Sciatic nerve (tissue), 2 donors: ENCODE measurements at places on chromosomes 6 and 20.

DNA sequence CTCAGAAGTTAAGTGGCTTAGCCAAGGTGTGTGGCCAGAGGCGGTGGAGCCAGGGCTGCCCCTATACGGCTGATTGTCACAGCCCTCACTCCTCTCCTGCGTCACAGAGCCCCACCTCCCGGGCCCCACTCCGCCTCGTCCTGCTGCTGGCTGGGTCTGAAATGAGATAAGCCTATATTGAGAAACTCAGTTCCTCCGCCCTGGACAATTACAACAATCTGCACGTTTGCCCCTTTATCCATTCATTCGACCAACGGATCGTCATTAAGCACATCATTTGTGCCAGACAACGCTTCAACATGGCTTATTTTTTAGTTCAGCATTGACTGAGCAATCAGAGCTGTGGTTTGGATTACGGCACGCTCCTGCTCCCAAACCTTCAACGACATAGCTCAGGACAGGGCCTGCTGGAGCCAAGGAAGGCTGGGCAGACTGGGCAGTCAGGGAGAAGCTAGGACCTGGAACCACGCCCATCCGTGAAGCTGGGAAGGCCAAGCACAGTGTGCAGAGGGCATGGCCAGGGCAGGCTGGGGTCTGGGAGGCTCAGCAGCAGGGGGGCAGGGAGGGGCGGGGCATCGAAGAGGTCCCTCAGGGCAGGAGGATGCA, 16.6 kb upstream of the EZR start:
- DNase-seq = no peak

GRCh38 chr6:45310118-45310788, 17.9 kb upstream of the RUNX2 start:
- no peak for DNase-seq

DNA sequence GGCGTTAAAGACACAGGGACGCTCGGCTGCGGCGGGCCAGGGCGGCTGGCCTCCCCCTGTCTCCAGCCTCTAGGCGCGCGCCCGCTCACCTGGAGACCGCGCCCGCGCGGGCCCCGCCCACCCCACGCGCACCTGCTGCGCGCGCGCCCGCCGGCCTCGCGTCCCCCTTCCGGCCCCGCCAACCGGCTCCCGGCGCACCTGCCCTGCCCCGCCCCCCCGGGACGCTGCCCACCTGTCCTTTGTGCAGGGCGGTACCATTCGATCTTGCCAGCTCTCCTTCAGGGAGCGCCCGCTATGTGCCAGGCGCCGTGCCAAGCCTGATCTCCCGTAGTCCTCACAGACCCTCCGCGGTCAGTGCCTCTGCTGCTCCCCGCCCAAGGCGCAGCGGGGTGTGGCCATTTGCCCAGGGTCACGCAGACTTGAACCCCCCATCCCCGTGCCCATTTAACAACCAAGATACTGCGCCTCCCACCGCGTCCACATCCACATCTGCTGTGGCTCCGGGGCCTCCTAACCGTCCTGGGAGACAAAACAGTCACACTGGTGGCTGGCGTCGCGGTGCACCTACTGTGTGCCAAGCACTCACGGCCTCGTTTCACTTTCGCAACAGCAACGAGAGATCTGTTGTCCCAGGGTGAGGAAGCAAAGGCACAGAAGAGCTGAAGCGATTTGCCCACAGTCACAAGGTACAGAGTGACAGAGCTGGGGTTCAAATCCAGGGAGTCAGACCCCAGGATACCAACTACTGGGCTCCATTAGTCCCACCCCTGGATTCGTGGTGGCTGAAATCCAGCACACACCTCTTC, 48.1 kb downstream of the NOL4L start:
- no peak for DNase-seq

- DNase-seq = peak; percentile 14
These were observed 94.3 kb downstream of the JPH2 start for GRCh38 chr20:44092551-44093248.

- DNase-seq = no peak
These were observed 52.9 kb upstream of the UFL1 start for GRCh38 chr6:96468681-96469224.
